ENCODE measurements at places on chromosomes 7 and 10.

DNA sequence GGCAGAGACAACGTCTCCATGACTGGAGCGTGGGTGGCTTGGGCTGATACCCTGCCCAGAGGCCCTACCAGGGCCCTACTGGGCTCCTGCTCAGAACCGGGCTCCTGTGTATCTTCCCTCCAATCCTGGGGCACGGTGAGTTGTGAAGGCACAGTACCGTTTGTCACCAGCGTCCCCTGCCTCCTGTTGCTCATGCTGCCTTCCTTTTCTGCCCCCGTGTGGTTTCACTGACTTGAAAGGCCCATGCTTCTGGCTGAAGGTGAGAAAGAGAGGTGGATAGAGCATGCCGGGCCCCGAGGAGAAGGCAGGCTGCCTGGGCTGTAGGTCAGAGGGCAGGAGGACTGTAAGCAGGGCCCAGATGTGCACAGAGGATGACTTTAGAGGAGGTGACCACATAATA, 9.1 kb upstream of the DMBT1 start:
- peak; percentile 34 for DNase-seq

DNA sequence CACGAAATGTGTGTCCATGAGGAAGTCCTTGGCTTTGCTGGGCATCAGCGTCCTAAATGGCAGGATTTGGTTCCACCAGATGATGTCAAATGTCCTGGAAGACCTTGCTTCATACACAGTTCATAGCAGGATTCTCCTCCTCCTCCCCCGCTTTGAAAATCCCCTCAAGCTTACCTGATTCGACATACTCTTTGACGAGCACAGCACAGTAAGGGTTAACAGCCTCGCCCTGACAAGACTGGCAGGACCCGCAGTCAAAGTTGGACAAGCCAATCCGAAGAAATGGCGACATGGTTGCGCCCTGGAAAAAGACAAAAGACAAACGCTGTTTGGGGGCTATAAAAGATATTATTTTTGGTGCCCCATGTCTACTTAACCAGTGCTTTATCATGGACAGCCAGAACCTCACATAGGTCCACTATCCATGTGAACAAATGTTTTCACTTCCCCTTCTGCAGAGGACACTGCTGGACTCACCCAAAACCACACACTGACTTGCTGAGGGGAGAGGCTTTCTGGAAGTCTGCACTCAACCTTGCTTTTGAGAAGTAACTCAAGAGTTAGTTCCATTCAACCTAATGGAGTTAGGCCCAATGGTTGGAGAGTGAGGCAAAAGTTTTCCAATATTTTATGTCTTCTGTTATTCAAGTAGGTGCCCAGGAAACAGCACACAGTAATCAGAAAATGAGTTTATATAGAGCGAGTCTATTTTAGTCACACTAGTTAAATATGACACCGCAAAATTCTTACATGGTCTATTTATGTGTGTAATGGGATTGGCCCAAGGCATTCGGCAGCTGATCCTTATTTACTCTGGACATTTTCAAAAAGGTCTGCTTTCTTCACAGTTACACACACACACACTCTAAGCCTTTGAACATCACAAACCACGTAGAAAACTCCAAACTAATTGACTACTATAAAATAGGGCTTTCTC, 65.0 kb downstream of the PRKCQ start:
- DNase-seq: no peak

DNA sequence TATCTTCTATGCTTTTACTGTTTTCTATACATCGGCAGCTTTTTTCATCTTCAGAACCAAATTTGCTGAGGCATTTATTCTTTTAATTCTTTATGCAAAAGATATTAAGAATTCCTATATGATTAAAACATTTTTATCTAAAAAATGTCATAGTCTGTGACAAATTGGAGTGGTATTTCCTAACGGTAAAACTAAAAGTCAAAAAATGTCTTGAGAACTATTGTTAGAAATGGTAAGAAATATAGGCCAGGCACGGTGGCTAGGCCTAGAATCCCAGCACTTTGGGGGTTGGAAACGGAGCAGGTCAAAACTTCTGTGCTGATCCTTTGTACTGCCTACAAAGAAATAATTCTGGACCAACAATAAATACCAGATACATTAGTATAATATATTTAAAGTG, 57.7 kb upstream of the PRR15 start:
- no peak for DNase-seq

GRCh38 chr10:122012731-122013130, 23.8 kb downstream of the TACC2 start:
- no peak for DNase-seq

GRCh38 chr7:16083931-16084330, 337.4 kb downstream of the CRPPA start:
- DNase-seq: no peak

GRCh38 chr10:119701861-119702260, 24.0 kb upstream of the INPP5F start:
- DNase-seq: no peak

DNA sequence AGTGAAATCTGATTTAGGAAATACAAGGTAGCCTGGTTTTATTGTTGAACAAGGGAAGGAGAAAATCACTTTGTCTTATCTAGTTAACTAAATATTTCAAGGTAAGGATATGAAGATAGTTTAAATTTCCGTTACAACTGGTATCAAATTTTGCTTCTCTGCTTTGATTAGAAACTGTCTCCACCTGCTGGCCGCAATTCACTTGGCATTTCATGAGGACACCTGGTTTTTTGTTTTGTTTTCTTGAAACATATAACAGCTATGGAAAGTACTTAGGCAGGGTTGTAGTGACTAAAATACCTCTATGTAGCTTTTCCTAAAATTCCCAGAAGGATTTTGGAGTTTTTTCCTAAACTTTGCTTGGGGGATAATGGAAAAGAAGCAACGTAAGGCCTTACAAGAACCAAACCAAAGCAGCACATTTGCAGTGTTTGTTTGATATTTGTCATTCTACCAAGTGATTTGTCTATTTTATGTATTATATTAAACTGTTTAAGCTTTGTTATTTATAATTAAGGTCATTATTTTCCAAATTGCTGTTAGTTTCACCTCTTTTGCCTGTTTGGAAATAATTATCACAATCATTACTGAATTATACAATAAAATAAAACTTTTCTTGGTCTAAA, 73.6 kb downstream of the AHCYL2 start:
- DNase-seq: peak; percentile 16

- DNase-seq: no peak
Observed at GRCh38 chr7:1812509-1813393, 142.7 kb downstream of the ELFN1 start.

DNA sequence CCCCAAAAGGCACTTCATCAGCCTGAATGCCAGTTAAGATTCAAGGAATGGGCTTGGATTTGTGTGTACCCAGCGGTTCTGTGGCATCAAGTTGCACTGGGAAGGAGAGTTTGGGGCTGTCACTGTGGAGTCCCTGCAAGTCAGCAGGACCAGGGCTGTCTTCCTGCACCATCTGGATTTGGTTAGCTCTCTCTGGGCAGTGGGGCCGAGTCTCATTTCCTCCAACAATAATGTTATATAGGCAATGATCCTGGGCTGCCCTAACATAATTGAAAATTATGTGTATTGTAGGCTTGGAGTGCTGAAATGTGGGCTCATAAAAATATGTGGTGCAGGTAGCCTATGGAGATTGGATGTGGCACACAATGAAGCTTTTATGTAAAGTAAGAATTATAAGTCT, 87.2 kb downstream of the TCF7L2 start:
- no peak for DNase-seq

DNA sequence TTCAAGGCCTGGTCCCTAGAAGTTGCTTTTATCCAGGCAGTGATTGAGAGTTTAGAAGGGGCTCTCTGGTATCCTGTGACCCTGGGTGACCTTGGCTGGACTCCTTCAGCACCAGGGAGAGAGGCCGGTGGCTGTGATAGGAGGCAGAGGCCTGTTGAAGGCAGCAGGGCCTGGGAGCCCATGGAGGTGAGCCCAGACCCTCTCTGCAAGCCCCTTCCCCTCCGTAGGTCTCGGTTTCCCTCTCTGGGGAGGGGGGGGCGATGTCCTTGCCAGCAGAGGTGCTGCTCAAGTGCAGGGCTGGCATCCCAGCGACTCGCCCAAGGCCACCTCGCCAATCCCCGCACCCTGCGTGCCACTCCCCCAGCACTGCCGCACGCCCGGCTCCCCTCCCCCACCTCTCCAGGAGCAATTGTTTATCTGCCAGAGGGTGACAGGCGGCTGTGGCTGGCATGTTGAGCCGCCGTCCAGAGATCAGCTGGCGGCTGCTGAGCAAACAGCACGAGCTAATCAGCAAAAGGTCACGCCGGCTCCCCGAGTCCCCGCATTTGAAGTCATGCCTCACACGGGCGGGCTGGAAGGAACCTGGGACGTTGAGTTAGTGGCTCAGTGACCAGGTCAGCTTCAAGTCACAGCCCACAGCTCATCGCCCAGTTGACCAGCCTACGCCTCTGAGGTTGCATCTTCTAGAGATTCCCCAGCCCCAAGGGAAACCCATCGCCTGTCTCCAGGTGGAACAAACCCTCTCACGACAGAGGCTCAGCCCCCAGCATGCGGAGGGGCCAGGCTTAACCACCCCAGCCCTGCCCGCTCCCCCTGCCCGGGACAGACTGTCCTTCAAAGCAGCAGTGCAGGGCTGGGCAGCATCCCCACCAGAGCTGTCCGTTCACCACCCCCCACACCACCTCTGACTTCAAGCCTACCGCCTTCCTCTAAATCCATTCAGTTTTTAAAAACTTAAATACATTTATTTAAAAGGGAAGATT, 43.7 kb downstream of the ELFN1 start:
- no peak for DNase-seq

DNA sequence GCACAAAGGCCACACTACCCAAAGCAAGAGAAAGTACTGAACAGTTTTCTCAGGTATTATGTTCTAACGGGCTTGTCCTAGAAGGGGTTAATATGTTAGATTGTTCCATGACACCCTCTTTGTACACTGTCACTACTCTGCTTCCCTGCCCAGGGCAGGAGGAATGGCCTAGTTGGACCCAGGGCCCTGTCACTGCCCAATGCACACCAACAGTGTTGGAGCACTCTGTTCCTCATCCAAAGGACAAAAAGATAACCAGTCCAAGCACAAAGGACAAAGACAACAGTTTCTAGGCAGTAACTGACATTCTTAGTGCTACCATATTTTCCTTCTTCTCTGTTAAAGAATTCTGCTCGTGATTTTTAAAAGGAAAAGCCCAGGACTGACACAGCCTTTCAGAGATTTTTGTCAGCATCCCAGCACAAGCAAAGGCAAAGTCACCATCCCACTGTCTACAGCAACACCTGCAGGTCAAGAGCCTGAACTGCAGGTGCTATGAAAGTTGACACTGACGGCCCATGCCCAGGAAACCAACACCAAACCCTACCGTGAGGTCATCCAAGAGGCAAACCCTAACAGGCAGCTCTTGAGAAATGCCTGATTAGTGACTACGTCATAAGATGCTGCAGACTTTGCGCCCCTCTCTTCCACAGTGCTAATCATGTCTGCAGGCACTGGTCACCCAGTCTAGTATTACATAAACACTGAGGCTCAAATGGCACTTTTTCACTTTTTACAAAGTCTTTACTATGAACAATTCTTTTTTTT, 13.2 kb downstream of the NUDCD3 start:
- DNase-seq: peak; percentile 63

DNA sequence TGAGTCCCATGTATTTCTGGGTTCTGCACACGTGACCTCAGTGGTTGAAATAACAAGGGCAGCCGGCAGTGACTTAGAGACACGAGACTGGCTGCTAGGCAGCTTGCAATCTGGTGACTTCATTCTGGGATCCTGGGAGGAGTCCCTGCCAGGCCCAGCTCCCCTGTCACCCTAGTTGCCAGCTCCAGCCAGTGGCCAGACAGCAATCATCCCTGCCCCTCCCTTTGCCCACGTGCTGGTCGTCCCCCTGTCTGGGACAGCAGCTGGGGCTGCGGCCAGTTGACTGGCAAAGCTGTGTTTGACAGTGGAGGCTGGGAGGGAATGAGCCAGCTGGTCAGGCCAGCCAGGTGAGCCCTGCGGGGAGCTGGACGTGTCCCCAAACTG, 30.0 kb downstream of the ADGRA1 start:
- no peak for DNase-seq

GRCh38 chr10:51169111-51169510, 94.8 kb downstream of the PRKG1 start:
- no peak for DNase-seq

DNA sequence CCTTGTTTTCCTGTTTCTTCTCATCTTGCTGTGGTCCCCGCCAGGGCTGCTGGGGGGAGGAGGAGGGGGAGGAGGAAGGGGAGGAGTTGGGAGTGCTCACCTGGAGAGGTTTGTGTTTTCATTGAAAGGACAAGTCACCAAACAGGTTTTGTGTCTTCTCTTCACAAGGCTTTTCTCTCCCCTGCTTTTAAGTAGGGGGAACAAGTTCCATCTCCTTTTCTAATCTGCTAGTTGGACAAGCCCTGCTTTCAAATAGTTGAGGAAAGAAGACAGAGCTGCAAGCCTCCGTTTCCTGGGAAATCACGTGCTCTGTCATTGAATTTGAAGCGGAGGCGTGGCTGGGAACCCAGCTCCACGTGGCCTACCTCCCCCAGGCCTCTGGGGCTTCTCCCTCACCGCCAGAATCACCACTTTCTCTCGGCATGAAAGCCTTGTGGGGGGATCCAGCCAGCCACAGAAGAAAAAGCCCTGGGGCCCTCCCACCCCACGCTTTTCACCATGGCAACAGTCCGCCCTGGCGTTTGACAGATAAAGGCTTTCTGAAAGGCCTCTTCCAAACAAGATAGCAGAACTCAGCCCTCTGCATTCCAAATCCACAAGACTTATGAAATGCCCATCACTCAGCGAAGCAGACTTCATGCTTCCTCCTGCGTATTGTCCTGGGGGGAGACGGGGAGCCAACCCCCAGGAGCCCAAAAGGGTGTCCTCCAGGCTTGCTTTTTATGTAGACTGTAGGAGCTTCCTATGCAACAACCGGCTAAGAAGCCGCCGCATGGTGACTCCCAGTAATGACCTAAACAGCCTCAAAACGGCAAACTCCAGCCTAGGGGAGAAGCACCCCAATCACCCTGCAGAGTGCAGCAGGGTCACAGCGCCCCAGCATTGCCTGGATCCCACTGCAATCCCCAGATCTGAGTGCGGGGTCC, 51.7 kb downstream of the PROSER2 start:
- DNase-seq: peak; percentile 39

- DNase-seq: no peak
Observed at GRCh38 chr7:30562498-30562897, 32.2 kb upstream of the GARS1 start.

GRCh38 chr7:135770139-135770710, 21.6 kb upstream of the FAM180A start:
- DNase-seq: no peak

DNA sequence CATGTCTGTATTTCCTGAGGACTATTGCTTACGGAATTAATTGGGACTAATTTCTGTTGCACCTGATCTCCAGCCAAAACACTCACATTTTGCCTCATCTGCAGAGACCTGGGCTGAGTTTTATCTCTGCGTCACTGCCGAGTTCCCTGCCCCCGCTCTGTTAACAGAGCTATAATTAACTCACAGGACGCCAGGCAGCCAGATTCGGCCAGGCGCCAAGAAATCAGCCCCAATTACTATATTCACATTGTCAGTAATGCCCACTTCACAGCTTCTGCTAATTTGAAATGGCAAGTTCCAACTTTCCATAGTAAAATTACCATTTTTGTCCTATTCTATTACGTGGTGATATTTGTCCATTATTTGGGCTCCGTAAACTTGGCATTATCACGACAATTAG, 130.5 kb downstream of the CUX1 start:
- no peak for DNase-seq
